Mononuclear cell (primary cell): ENCODE measurements at places on chromosomes 12 and 14. TPM values are rescaled to one million over a fixed set of nuclear protein-coding genes. Genes with fewer than 3 reads are reported as not detected.

HOXC5 gene
- total RNA-seq, result not detected

TMEM63C gene
- total RNA-seq, result 1.4 TPM

ACRBP gene
- 24.1 TPM for total RNA-seq

CCDC197 gene
- not detected for total RNA-seq

RNASE3 gene
- 2.2 TPM for total RNA-seq

MAPK1IP1L gene
- total RNA-seq, result 96.1 TPM
